ENCODE measurements at places on chromosomes 7 and 10. TPM values are rescaled to one million over a fixed set of nuclear protein-coding genes. Genes with fewer than 3 reads are reported as not detected.

The AUTS2 gene
- polyA plus RNA-seq, result 81.2 TPM

The IRF5 gene
- polyA plus RNA-seq, result 14.6 TPM

The POLR1F gene
- 24.0 TPM for polyA plus RNA-seq

The MBL2 gene
- not detected for polyA plus RNA-seq

The HOXA9 gene
- 112 TPM for polyA plus RNA-seq

The MMD2 gene
- polyA plus RNA-seq, result 0.11 TPM

The MYO1G gene
- 0.60 TPM for polyA plus RNA-seq

The ANXA8 gene
- 0.62 TPM for polyA plus RNA-seq

The SDK1 gene
- polyA plus RNA-seq, result 8.2 TPM

The ASAH2 gene
- polyA plus RNA-seq, result 2.6 TPM

The SMKR1 gene
- 3.8 TPM for polyA plus RNA-seq

The SPDYE1 gene
- 0.52 TPM for polyA plus RNA-seq

The RBM17 gene
- 134 TPM for polyA plus RNA-seq

The MKX gene
- 0.06 TPM for polyA plus RNA-seq

The TMEM236 gene
- 0.29 TPM for polyA plus RNA-seq

The GBX1 gene
- 0.13 TPM for polyA plus RNA-seq

The PAX4 gene
- polyA plus RNA-seq, result not detected

The STN1 gene
- 27.6 TPM for polyA plus RNA-seq

The UPK3BL2 gene
- 4.8 TPM for polyA plus RNA-seq

The FRAT1 gene
- polyA plus RNA-seq, result 3.5 TPM

The MICALL2 gene
- polyA plus RNA-seq, result 11.1 TPM

The CPXM2 gene
- 5.7 TPM for polyA plus RNA-seq

The WNT16 gene
- polyA plus RNA-seq, result 0.10 TPM

The CPED1 gene
- polyA plus RNA-seq, result 48.9 TPM

The PLXNA4 gene
- 13.1 TPM for polyA plus RNA-seq

The PITX3 gene
- polyA plus RNA-seq, result 1.1 TPM

The DNAH11 gene
- 2.4 TPM for polyA plus RNA-seq

The CUZD1 gene
- polyA plus RNA-seq, result 2.3 TPM

The NANOS1 gene
- 3.8 TPM for polyA plus RNA-seq

The OR2A42 gene
- 1.1 TPM for polyA plus RNA-seq

The SMURF1 gene
- polyA plus RNA-seq, result 16.0 TPM

The ARHGEF5 gene
- 19.3 TPM for polyA plus RNA-seq

The RAPGEF5 gene
- polyA plus RNA-seq, result 38.7 TPM

The CYP2E1 gene
- polyA plus RNA-seq, result 0.46 TPM

The FKBP6 gene
- 0.13 TPM for polyA plus RNA-seq

The CABCOCO1 gene
- 3.7 TPM for polyA plus RNA-seq

The CYP26C1 gene
- 0.05 TPM for polyA plus RNA-seq

The ZNF25 gene
- 12.8 TPM for polyA plus RNA-seq

The OR2A5 gene
- 0.17 TPM for polyA plus RNA-seq

The ZFAND2A gene
- polyA plus RNA-seq, result 24.3 TPM

The BPGM gene
- polyA plus RNA-seq, result 49.9 TPM

The MASTL gene
- 17.3 TPM for polyA plus RNA-seq

The TMEM140 gene
- polyA plus RNA-seq, result 35.5 TPM

The IMMP2L gene
- polyA plus RNA-seq, result 49.8 TPM

The GNAT3 gene
- not detected for polyA plus RNA-seq

The GPR37 gene
- 1.8 TPM for polyA plus RNA-seq

All from right renal pelvis (tissue), 4 donors.